ENCODE measurements at places on chromosomes 5 and 9.

GRCh38 chr9:95030920-95031642 lies 286.4 kb downstream of the FANCC start:
- DNase-seq, result no peak

DNA sequence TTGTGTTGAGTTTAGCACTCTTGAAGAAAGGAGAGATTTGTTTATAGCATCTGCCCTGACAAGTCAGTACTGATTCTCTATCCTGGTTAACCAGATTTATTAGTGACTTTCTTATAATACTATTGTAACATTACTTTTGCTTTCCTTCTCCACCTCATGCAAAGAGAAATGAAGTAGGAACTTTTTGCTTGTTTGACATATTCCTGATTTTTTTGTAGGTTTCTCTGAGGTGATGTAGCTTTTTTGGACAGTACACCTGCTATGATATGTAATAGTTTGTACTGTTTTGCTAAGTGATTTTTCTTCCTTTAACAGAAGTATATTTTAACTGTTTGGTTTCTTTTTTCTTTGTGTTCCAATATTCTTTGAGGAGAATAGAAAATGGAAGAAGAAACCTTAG lies 117.7 kb downstream of the ZCCHC7 start:
- DNase-seq, result no peak

- peak; percentile 48 for DNase-seq
Observed at GRCh38 chr9:3498691-3499090, 27.1 kb downstream of the RFX3 start.

DNA sequence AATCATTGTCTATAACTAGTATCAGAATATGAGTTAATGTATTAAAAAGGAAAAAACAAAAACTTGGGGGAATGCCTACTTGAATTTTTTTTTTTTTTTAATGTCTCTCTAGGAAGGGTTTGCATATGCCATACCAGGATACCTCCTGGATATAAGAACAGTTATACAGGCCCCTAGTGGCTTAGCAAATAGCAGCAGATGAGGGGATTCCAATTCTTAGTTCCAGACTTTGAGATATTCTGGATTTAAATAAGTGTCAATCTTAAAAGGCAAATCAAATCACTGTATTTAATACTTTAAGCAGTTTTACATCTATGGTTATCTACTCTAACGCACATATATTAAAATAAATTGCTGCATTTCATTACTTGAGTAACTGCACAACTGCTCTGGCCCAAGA lies 1055.5 kb upstream of the DMAC1 start:
- DNase-seq, result no peak

DNA sequence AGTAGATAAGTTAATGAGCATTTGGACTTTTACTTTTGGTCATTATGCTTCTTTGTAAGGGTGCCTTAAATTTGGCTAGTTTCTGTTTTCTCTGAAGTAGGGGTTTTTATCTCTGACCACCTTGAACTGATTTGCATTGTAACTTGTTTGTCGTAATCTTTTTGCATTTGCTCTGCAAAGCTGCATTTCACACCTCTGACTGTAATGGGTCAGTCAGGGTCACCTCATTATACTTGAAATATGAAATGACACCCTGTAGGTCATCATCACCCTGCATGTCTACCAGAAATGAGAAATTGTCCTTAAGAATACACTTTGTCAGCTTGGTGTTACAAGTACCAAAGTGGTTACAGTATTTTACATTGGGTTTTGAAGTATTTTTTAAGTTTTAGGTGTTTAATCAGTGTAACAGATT lies 74.0 kb downstream of the KCNN2 start:
- DNase-seq, result no peak

- DNase-seq, result no peak
Observed at GRCh38 chr9:106954558-106954957, 91.6 kb downstream of the ZNF462 start.

- peak; percentile 47 for DNase-seq
Observed at GRCh38 chr9:131697097-131697496, 42.8 kb downstream of the RAPGEF1 start.

GRCh38 chr5:14077501-14077900 lies 65.6 kb upstream of the TRIO start:
- DNase-seq, result no peak

All from hepatic stellate cell (primary cell).